NCI-H1417 treated with DMSO at 0.1 percent for 48 hours (cell line): ENCODE measurements at places on chromosomes 3 and 15.

- DNase-seq = no peak
Observed at GRCh38 chr3:132311316-132311715, 5.9 kb upstream of the ACP3 start.

DNA sequence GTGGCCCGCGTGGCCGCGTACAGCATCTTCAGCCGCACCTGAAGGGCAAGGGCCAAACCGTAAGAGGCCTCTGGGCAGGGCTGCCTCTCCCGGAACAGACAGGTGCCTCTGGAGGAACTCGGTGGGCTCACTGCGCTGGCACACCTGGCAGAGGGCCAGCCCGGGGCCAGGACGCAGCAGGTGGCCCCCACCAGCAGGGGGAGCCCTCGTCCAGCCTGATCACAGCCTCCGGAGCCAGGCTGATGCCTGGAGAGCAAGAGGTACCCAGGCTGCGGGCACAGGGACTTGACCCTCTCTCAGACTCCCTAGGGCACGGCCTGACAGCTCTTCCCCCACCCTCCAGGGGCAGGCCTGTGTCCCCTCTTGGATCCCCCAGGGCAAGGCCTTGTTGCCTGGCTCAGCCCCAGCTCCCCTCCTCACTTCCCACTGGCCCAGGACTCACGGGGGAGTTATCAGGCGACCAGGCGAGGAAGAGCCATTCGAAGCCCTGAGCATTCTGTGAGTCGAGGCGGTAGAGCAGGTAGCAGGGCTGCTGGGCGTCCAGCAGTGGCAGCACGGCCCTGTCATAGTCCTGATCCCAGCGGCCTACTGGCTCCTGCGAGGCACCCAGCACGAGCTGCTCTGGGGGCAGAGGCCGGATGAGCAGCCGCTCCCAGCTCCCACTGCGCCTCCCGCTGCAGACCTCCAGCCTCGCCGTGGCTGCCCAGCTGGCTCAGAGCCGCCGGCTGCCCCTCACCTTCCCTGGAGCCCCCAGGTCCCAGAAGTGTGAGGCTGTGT, 6.2 kb upstream of the TLR9 start:
- no peak for DNase-seq

GRCh38 chr3:40152482-40153133, 156.9 kb upstream of the EIF1B start:
- DNase-seq = peak; percentile 22

GRCh38 chr3:99921986-99922385, 104.3 kb downstream of the CMSS1 start:
- no peak for DNase-seq

DNA sequence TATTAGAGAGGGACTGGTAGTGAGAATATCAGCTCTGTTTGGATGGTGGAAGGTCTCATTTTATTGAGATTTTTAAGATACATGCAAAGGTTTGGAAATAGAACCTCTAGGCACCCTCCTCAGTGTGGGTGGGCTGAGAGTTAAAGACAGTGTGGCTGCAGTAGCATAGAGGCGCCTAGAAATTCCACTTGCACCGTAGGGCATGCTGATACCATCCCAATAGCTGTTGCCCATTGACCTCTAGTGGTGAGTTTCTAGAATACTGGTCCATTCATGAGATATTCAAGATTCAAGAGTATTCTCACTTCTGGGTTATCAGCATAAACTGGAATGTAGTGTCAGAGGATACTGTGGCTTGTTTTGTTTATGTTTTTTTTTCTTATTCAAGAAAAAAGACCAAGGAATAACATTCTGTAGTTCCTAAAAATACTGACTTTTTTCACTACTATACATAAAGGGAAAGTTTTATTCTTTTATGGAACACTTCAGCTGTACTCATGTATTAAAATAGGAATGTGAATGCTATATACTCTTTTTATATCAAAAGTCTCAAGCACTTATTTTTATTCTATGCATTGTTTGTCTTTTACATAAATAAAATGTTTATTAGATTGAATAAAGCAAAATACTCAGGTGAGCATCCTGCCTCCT, 87.2 kb downstream of the TGFBR2 start:
- no peak for DNase-seq

GRCh38 chr3:46206282-46207015, 1.7 kb downstream of the CCR1 start:
- DNase-seq = no peak

- no peak for DNase-seq
Observed at GRCh38 chr3:7630925-7631324, 770.0 kb downstream of the GRM7 start.

DNA sequence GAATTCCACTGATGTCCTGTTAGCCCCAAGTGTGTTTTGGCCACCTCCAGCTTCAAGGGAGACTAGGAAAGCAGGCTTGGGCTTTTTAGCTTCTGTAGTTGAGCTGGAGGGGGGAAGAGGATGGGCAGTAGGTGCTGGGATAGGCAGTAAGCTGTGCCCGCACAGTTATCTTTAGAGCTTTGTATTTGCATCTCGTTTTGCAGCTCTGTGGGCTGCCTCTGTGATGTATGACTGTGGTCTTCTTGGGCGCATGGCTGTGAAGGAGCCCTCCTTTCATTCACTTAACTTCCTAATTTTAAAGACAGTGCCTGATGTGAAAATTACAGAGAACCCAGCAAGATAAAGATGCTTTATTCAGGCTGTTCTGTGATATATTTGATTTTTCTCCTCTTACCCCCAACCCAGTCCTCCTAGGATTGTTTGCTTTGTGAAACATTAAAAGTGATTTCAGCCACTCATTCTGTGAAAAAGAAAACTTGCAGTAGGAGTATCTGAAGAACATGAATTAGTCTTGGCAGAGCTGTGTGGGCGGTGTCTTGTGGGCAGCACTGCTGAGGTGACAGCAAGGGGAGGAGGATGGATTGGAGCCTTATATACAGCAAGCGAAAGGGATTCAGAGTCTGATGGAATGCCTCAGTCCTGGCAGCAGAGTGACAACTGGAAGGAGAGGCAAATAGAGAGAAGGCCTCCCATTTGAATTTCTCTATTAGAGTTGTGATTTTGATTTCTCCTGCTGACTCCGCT, 74.3 kb downstream of the LARS2 start:
- no peak for DNase-seq

DNA sequence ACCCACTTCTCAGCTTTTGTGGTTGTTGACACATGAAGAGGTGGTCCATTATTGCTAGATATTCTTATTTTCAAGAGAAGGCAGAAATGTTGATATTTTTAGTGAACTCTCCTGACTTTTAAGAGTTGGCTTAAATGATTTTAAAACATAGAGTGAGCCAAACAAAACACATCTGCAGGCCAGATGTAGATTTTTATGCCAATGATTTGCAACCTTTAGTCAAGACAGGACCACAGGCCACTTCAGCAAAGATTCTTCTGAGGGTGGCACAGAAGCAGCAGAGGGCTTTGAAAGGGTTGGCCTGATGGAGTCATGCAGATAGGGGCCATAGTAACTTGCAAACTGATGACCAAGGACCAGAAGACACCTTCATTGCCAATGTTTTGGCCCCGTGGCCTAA, 276.5 kb upstream of the P2RY1 start:
- DNase-seq = no peak

DNA sequence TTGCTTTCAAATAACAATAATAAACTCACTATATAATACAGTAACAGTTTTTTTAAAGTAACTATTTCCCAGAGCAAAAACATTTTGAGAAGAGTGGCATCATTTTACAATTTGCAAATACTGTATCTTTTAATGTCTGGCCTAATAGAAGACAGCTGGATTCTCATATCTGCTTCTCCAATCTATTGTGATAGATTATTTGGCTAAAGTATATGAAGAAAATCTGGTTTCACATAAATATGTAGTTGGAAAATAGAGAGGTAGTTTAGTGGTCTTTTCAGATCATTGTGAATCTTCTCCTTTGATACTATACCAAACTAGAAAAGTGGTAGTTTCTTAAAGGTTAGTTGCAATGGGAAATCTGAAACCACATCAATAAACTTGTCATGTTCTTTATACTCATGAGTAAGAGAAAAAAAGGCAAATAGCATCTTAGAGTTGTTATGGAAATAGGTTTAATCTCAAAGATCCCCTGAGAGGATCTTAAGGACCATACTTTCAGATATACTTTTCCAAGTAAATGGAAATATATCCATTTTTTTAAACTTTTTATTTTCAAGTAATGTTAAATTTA, 124.8 kb upstream of the NR2E3 start:
- DNase-seq = no peak

GRCh38 chr3:38564631-38565338, 68.6 kb downstream of the EXOG start:
- no peak for DNase-seq

- DNase-seq = no peak
Observed at GRCh38 chr3:113129168-113129567, 82.2 kb upstream of the BOC start.

- DNase-seq = no peak
Observed at GRCh38 chr3:156341332-156341731, 213.6 kb downstream of the SSR3 start.

DNA sequence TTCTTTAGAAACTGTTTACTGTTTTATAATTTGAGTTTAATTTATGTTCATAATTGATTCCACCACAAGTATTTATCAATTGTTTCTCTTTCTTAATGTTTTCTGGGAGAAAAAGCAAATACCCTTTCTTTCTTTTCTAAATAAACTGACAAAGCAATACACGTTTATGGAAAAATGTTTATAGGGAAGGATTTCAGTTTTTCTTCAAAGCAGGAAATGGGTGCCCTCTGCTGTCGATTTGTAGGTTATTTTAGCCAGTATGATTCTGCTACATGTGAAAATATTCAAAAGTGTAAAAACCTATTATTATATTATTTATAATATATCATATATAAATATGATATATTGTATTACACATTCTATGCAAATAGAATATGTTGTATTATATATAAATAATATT, 921.0 kb upstream of the ROBO1 start:
- no peak for DNase-seq

GRCh38 chr15:67095912-67096311, 30.5 kb downstream of the SMAD3 start:
- no peak for DNase-seq

DNA sequence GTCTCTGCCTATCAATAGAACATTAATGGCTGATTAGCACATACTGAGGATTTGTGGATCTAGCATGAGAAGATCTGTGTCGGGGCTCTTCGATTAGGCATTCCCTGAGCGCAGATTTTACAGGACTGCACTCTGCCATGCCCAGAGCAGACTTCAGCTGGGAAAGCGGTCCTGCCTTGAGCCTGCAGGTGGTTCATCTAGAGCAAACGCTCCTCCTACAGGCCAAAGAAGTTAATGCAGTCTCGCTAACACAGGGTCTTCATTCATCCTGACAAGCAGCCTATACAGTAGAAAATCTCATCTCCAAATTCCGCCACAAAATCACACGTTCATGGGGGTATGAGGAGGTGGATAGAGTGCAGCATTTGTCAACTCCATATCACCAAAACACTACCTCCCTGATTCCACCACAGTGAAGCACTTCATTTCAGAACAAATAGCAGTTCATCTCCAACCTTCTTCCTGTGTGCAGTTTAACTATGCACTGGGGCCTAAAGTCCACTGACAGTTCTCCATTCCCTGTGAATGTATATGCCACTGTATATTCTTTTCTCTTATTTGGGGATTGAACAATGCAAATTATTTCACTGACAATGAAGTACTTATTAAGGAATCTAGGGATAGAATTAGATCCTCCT, 405.8 kb downstream of the IGSF11 start:
- no peak for DNase-seq

DNA sequence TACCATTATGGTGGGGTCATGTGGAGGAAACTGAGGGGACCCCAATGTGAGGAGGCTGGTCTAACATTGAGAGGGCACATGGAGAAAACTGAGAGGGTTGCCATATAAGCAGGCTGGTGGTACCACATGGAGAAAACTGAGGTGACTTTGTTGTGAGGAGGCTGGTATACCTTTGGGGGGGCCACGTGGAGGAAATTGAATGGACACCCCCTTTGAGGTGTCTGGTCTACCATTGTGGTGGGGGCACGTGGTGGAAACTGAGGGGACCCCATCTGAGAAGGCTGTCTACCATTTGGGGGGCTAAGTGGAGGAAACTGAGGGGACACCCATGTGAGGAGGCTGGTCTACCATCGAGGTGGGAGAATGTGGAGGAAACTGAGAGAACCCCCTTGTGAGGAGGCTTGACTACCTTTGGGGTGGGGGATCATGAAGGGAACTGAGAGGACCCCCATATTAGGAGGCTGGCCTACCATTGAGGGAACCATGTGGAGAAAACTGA, 163.8 kb downstream of the FBLN2 start:
- no peak for DNase-seq
